ENCODE measurements at places on chromosomes 5 and 9. TPM values are rescaled to one million over a fixed set of nuclear protein-coding genes. Genes with fewer than 3 reads are reported as not detected.
A peak's percentile ranks its signal among the peaks of the same experiment; 100 is the strongest.

The GPR150 gene
- total RNA-seq: 0.38 TPM

- DNase-seq: no peak
Observed at GRCh38 chr9:112443200-112443599, 43.4 kb upstream of the KIAA1958 start.

GRCh38 chr9:3507395-3508077 lies 18.3 kb downstream of the RFX3 start:
- no peak for DNase-seq

DNA sequence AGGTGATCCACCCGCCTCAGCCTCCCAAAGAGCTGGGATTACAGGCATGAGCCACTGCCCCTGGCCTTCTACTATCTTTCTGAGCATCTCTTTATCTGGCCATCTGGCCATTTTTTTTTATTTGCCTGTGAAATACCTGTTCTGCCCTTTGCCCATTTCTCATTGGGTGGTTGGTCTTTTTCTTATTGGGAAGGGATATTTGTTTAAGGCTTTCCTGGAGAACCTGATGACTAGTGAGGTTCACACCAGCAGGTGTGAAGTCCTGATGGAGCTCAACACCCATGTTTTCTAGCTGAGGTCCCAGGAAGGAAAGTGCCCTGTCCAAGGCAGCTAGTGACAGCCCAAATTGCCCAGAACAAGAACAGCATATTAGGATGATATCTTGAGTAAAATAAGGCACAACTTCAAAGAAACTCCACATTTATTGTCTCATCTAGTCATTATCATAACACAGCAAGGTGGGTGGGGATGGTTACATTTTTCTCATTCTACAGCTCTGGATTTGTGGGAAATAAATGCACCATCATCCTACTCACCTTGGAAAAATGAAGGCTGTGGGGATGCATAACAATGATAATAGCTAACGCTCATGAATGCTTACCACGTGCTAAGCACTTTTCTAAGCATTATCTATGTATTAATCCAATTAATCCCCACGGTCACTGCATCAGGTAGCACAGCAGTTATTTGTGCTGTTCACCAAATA lies 20.3 kb downstream of the SLC36A3 start:
- DNase-seq: no peak

DNA sequence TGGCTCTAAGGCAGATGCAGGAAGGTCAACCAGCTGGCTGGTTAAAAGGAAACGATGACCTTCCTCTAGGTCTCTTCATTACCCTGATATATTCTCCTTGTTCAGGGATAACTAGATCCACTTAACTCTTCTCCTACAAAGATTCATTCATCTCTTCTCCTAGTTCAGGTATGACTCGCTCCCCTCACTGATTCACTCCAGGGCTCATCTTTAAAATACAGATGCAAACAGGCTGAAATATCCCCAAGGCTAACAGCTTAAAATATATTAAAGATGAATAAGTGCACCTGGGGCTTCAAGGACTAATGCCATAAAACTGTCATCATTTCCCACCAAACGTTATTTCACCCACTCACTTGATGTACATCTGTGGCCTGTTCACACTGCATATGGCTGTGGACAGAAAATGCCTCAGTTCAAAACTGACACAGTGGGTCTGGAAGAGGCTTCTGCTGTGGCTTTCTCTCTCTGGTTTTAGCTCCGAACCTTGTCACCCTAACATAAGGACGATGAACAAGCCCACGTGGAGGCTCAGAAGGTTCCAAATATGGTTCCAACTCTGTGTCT lies 366.9 kb downstream of the DEPDC1B start:
- DNase-seq: no peak

DNA sequence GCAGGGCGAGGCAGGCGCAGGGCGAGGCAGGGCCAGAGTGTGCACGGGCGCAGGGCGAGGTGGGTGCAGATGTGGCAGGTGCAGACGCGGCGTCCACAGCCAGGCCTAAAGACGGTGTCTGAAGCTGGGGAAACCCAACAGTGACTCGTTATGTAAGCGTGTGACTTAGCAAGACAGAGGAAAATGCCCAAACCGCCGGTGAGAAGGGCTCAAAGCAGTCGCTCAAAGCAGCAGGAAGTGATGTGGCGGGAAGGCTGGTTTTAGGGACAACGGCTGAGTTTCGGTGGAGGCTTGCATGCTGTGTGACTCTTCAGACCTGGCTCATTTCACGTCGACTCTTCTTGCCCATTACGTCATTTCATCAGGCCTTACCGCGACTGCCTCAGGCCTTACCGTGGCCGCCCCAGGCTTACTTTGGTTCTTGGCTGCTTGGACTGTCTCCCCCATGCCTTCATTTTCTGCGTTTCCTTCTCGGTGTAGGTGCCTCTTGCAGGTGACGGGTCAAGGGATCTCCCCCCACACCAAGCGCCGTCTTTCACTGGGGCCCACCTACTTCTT lies 50.5 kb upstream of the EXOC3 start:
- DNase-seq: peak; percentile 74
